ENCODE measurements at places on chromosomes 7 and 10. TPM values are rescaled to one million over a fixed set of nuclear protein-coding genes. Genes with fewer than 3 reads are reported as not detected.
A peak's percentile ranks its signal among the peaks of the same experiment; 100 is the strongest.

DNA sequence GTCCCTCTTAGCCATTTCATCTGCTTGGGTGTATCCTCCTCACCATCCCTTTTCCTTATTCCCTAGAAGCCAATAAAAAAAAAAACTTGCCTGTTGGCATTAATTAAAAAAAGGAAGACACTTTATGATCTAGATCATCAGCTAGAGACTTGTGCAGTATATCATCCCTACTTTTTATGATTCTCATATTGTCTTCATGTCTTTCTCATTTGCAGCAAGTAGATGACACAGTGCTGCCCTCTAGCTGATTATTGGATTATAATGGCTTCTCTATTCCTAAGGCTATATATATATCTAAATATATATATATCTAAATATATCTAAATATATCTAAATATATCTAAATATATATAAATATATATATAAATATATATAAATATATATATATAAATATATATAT is 272.4 kb upstream of the LRGUK start:
- DNase-seq = peak; percentile 37
- 0 out of 2 replicates have a peak, but pooled peaks cover 7% of the 10 kb centered on the region for H3K4me1 ChIP-seq
- H3K4me3 ChIP-seq = no peak overlapping the region

DNA sequence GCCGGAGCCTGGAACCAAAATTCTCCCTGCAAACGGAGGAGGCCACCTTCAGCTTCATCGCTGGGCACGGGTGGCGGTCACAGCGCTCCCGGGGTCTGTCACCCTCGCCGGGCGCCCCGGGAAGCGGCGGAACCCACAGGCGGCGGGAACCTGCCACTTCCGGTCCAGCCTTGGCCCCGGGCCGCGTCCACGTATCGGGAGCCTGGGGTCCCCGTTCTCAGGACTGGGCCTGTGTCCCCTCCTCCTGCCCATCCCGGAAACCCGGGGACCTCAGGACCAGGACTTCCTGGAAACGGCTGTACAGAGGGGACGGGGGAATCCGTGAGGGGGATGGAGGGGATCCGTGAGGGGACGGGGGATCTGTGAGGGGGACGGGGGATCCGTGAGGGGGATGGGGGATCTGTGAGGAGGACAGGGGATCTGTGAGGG is 25.4 kb downstream of the PDGFA start:
- H3K36me3 ChIP-seq = no peaks in the 10 kb centered on the region
- peaks cover 2% of the 10 kb centered on the region for H3K27me3 ChIP-seq
- H3K27ac ChIP-seq = no peak overlapping the region
- H3K4me3 ChIP-seq = no peak overlapping the region
- peaks cover 36% of the 10 kb centered on the region for H3K4me1 ChIP-seq

GRCh38 chr7:132322970-132323369 is 253.3 kb downstream of the PLXNA4 start:
- no peak for DNase-seq
- no peak overlapping the region for H3K4me3 ChIP-seq
- H3K36me3 ChIP-seq = no peaks in the 10 kb centered on the region
- peaks cover 44% of the 10 kb centered on the region for H3K27me3 ChIP-seq
- no peak overlapping the region for H3K27ac ChIP-seq

- H3K4me3 ChIP-seq = no peak overlapping the region
- H3K27me3 ChIP-seq = no peaks in the 10 kb centered on the region
- no peak for DNase-seq
- no peaks in the 10 kb centered on the region for H3K36me3 ChIP-seq
- no peak overlapping the region for H3K27ac ChIP-seq
Measured at GRCh38 chr7:23616593-23616992, 19.4 kb downstream of the CCDC126 start.

GRCh38 chr7:32357535-32358277 is 132.5 kb downstream of the LSM5 start:
- no peaks in the 10 kb centered on the region for H3K27me3 ChIP-seq
- H3K36me3 ChIP-seq = no peaks in the 10 kb centered on the region

GRCh38 chr10:91552274-91553095 is 80.4 kb downstream of the PPP1R3C start:
- no peaks in the 10 kb centered on the region for H3K36me3 ChIP-seq
- no peak overlapping the region for H3K4me3 ChIP-seq
- no peak overlapping the region for H3K27ac ChIP-seq
- peaks cover 62% of the 10 kb centered on the region for H3K4me1 ChIP-seq
- H3K27me3 ChIP-seq = no peaks in the 10 kb centered on the region

- no peak overlapping the region for H3K4me3 ChIP-seq
- H3K27me3 ChIP-seq = 0 out of 3 replicates have a peak, but pooled peaks cover 6% of the 10 kb centered on the region
- no peak overlapping the region for H3K27ac ChIP-seq
- H3K36me3 ChIP-seq = no peaks in the 10 kb centered on the region
- DNase-seq = no peak
- peaks cover 20% of the 10 kb centered on the region for H3K4me1 ChIP-seq
Measured at GRCh38 chr10:123970207-123970926, 78.8 kb upstream of the CPXM2 start.

DNA sequence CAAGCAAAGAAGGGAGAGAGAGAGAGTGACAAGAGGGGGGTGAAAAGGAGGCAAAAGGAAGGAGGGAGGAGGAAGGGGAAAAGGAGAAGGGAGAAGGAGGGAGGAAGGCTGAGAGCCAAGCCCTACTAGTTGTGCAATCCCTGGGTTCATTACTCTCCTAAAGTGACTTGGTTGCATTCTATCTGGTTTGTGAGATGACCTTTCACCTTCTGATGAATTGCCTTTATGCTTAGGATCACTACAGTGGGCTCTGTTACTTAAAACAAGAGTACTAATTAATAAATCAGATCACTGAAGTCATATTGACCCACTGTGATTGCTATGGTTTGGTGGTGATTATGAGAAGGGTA is 144.9 kb downstream of the KIF20B start:
- H3K27me3 ChIP-seq = no peaks in the 10 kb centered on the region
- DNase-seq = no peak
- no peaks in the 10 kb centered on the region for H3K36me3 ChIP-seq
- no peak overlapping the region for H3K4me3 ChIP-seq
- H3K27ac ChIP-seq = no peak overlapping the region

- H3K27ac ChIP-seq = no peak overlapping the region
- no peaks in the 10 kb centered on the region for H3K36me3 ChIP-seq
- no peaks in the 10 kb centered on the region for H3K4me1 ChIP-seq
- H3K4me3 ChIP-seq = no peak overlapping the region
- DNase-seq = no peak
Measured at GRCh38 chr10:1939016-1939415, 201.7 kb upstream of the ADARB2 start.

PON1 gene
- polyA plus RNA-seq = 0.63 TPM

POLR2J2 gene
- polyA plus RNA-seq = 2.7 TPM

STEAP1 gene
- polyA plus RNA-seq = 22.2 TPM

ANKRD7 gene
- not detected for polyA plus RNA-seq

Data from HepG2 (cell line).